Epithelial cell of umbilical artery (primary cell): ENCODE measurements at places on chromosomes 5 and 9. TPM values are rescaled to one million over a fixed set of nuclear protein-coding genes. Genes with fewer than 3 reads are reported as not detected.

The OR1L1 gene
- not detected in 2 replicates for total RNA-seq

The LECT2 gene
- not detected in 2 replicates for total RNA-seq

The SLC31A2 gene
- total RNA-seq = 5.8 and 5.9 TPM in 2 replicates

The HSPB3 gene
- total RNA-seq = not detected in 2 replicates

The TMEM245 gene
- total RNA-seq = 35.7 and 56.4 TPM in 2 replicates

The TMOD1 gene
- 1.9 and 3.0 TPM in 2 replicates for total RNA-seq

The DMGDH gene
- 0.30 and 0.32 TPM in 2 replicates for total RNA-seq

The TIMD4 gene
- not detected in 2 replicates for total RNA-seq

The LCN1 gene
- total RNA-seq = not detected in 2 replicates

The BTNL8 gene
- total RNA-seq = not detected in 2 replicates

The ARID3C gene
- under 0.01 and 0.30 TPM in 2 replicates for total RNA-seq

The TGFBI gene
- 40.6 and 46.1 TPM in 2 replicates for total RNA-seq

The PCSK1 gene
- total RNA-seq = 0.32 and 0.61 TPM in 2 replicates

The OLFM1 gene
- total RNA-seq = 0.65 and 2.0 TPM in 2 replicates

The C6 gene
- total RNA-seq = not detected in 2 replicates

The FCN1 gene
- total RNA-seq = not detected in 2 replicates

The SPOCK1 gene
- total RNA-seq = 85.6 and 209 TPM in 2 replicates

The COL27A1 gene
- 6.2 and 6.7 TPM in 2 replicates for total RNA-seq

The ADGRD2 gene
- total RNA-seq = not detected in 2 replicates

The SPATA6L gene
- total RNA-seq = 0.61 and 0.65 TPM in 2 replicates

The AMBP gene
- total RNA-seq = 0.15 TPM in 1 of 2 replicates, not detected in the other

The GFM2 gene
- 39.0 and 59.6 TPM in 2 replicates for total RNA-seq

The HACD4 gene
- 1.6 and 2.6 TPM in 2 replicates for total RNA-seq

The KCNIP1 gene
- not detected in 2 replicates for total RNA-seq

The GNG10 gene
- 59.9 and 76.7 TPM in 2 replicates for total RNA-seq

The ACTBL2 gene
- under 0.01 TPM in 1 of 2 replicates, not detected in the other for total RNA-seq

The CER1 gene
- total RNA-seq = not detected in 2 replicates

The GRIN1 gene
- total RNA-seq = under 0.01 TPM in 2 replicates

The CD180 gene
- not detected in 2 replicates for total RNA-seq

The KCNV2 gene
- total RNA-seq = not detected in 2 replicates

The OBP2B gene
- not detected in 2 replicates for total RNA-seq

The PCDHA8 gene
- 0.15 TPM in 1 of 2 replicates, not detected in the other for total RNA-seq

The ARL15 gene
- 47.4 and 51.5 TPM in 2 replicates for total RNA-seq

The PPP3R2 gene
- total RNA-seq = not detected in 2 replicates

The FAM78A gene
- total RNA-seq = 1.9 and 6.8 TPM in 2 replicates

The QRFP gene
- not detected in 2 replicates for total RNA-seq

The ECM2 gene
- total RNA-seq = 0.32 TPM in 1 of 2 replicates, not detected in the other

The LCN15 gene
- total RNA-seq = not detected in 2 replicates

The BHMT gene
- not detected in 2 replicates for total RNA-seq
